Type B pancreatic cell (in vitro differentiated cells): ENCODE measurements at places on chromosomes 5 and 9.
A peak's percentile ranks its signal among the peaks of the same experiment; 100 is the strongest.

- H3K4me3 ChIP-seq = no peak overlapping the region
- H3K27me3 ChIP-seq = no peaks in the 10 kb centered on the region
- H3K36me3 ChIP-seq = no peaks in the 10 kb centered on the region
- no peak for DNase-seq
These were observed 121.9 kb upstream of the GHR start for GRCh38 chr5:42301349-42301748.

DNA sequence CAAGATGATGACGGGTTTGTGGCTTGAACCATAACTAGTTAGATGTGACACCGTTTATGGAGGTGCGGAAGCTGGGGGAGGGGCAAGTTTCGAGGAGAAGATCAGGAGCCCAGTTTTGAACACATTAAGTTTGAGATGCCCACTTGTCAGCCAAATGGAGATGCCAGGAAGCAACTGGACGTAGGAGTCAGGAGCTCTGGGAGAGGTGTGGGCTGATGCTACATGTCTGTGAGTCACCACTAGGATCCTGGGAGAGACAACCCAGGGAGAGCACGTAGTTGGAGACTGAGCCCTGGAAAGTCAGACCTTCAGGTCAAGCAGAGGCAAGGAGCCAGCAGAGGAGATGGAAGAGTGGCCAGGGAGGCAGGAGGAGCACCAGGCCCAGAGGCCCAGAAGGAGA lies 48.8 kb upstream of the SLC25A51 start:
- H3K36me3 ChIP-seq = peaks cover 29% of the 10 kb centered on the region
- H3K4me3 ChIP-seq = no peak overlapping the region
- peaks cover 6% of the 10 kb centered on the region for H3K4me1 ChIP-seq
- H3K27me3 ChIP-seq = no peaks in the 10 kb centered on the region

DNA sequence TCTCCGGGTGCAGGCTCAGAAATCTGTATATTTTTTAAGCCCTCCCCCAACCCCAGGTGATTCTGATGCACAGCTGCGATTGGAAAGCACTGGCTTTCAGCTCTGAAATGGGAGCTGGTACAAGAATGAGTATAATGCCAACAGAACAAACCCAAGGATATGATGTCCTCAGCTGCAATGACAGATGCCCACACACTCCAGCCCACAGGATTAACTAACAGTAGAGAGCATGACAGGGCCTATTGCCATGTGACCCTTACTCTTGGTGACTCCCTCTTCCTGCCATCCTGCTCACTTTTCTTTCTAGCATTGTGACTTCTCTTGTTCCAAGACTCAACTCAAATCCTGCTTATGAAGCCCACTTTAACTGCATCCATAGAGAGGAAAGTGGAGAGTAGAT lies 174.5 kb downstream of the FGF18 start:
- H3K27me3 ChIP-seq = peaks cover 9% of the 10 kb centered on the region
- H3K4me3 ChIP-seq = no peak overlapping the region
- H3K36me3 ChIP-seq = no peaks in the 10 kb centered on the region
- no peak for DNase-seq
- no peaks in the 10 kb centered on the region for H3K4me1 ChIP-seq
- H3K27ac ChIP-seq = no peak overlapping the region

- H3K36me3 ChIP-seq = peaks cover 12% of the 10 kb centered on the region
- no peak overlapping the region for H3K4me3 ChIP-seq
- no peaks in the 10 kb centered on the region for H3K4me1 ChIP-seq
- no peak for DNase-seq
- H3K27ac ChIP-seq = no peak overlapping the region
- H3K27me3 ChIP-seq = no peaks in the 10 kb centered on the region
These were observed 59.9 kb upstream of the CER1 start for GRCh38 chr9:14782286-14783051.

DNA sequence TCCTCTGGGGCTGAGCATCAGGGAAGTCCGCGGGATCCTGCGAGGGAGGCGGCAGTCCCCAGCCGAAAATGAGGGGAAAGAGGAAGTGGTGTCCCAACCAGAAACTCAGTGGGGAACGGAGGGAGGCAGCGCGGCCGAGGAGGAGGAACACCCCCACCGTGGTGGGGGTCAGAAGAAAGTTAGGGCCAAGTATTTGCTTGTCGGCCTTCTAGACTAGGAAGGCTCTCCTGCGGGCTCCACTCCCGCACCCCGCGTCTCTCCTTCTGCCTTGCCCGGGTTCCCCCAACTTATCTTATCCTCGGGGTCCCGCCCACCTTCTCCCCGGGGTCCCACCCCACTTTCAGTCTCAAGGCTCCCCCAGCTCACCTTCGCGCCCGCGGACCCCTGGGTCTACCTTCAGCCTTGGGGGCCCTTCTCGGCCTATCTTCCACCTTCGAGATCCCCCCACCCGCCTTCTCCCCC lies 557 bp upstream of the PHF2 start:
- H3K27me3 ChIP-seq = no peaks in the 10 kb centered on the region
- peaks cover 8% of the 10 kb centered on the region for H3K36me3 ChIP-seq
- H3K27ac ChIP-seq = peak overlapping the region; percentile 86
- DNase-seq = no peak

DNA sequence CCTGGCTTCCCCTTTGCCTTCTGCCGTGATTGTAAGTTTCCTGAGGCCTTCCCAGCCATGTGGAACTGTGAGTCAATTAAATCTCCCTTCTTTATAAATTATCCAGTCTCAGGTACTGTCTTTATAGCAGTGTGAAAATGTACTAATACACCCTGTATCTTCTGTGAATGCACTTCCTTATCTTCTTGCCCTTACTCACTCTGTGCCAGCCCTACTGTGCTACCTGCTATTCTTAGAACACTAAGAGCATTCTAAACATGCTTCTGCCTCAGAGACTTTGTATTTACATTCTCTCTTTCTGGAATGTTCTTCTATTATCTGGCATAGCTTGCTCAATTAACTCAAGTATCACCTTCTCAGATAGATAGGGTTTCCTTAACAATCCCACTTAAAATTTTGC lies 164.4 kb upstream of the EDIL3 start:
- H3K4me3 ChIP-seq = no peak overlapping the region
- DNase-seq = no peak
- no peaks in the 10 kb centered on the region for H3K36me3 ChIP-seq
- H3K27ac ChIP-seq = no peak overlapping the region

- no peak overlapping the region for H3K27ac ChIP-seq
- H3K4me3 ChIP-seq = no peak overlapping the region
- H3K27me3 ChIP-seq = no peaks in the 10 kb centered on the region
- no peaks in the 10 kb centered on the region for H3K4me1 ChIP-seq
These were observed 119.6 kb downstream of the PRDM9 start for GRCh38 chr5:23626961-23627360.

- no peaks in the 10 kb centered on the region for H3K4me1 ChIP-seq
- no peak overlapping the region for H3K4me3 ChIP-seq
- peaks cover 3% of the 10 kb centered on the region for H3K27me3 ChIP-seq
- H3K27ac ChIP-seq = no peak overlapping the region
These were observed 64.2 kb upstream of the CEP78 start for GRCh38 chr9:78171651-78172050.

- H3K4me1 ChIP-seq = no peaks in the 10 kb centered on the region
- no peaks in the 10 kb centered on the region for H3K27me3 ChIP-seq
- H3K27ac ChIP-seq = no peak overlapping the region
- H3K36me3 ChIP-seq = peaks cover 5% of the 10 kb centered on the region
- H3K4me3 ChIP-seq = no peak overlapping the region
These were observed 354.2 kb downstream of the ARL15 start for GRCh38 chr5:53956196-53956595.

GRCh38 chr9:137068539-137069507 lies 1.5 kb downstream of the SAPCD2 start:
- H3K27ac ChIP-seq = no peak overlapping the region
- peak overlapping the region; percentile 83 for H3K4me3 ChIP-seq
- peaks cover 6% of the 10 kb centered on the region for H3K27me3 ChIP-seq
- DNase-seq = no peak
- no peaks in the 10 kb centered on the region for H3K36me3 ChIP-seq
- peaks cover 12% of the 10 kb centered on the region for H3K4me1 ChIP-seq

DNA sequence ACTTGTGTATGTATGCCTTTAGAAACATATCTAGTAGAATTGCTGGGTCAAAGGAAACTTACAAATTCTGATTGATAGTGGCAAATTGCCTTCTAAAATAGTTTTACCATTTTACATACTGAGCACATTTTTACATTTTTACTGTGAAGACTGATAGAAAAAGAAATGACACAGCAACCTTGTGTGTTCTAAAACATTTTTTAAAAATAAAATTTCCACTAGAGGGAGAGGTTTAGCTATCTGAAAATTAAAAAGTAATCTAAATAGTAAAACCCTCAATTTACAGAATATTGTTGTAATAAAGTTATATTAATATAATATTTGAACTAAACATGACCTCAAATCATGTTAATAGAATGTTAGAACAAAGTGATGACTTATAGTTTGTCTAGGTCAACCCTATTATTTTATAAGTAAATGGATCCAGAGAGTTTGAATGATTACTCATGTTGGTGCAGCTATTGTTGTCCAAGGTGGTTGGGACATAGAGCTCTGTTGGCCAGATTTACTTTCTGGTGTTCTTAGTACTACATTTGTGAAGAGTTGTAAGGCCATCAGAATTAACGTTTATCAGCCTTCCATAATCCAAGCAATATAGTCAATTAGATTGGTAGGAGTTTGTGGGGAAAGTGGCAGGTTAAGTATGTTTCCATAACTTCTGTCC lies 17.2 kb downstream of the CENPP start:
- H3K4me1 ChIP-seq = no peaks in the 10 kb centered on the region
- H3K27ac ChIP-seq = no peak overlapping the region
- peaks cover 9% of the 10 kb centered on the region for H3K36me3 ChIP-seq
- H3K27me3 ChIP-seq = no peaks in the 10 kb centered on the region
- H3K4me3 ChIP-seq = no peak overlapping the region
- DNase-seq = no peak

- H3K36me3 ChIP-seq = no peaks in the 10 kb centered on the region
- H3K27ac ChIP-seq = no peak overlapping the region
- H3K4me1 ChIP-seq = no peaks in the 10 kb centered on the region
- no peaks in the 10 kb centered on the region for H3K27me3 ChIP-seq
These were observed 62.6 kb upstream of the C6 start for GRCh38 chr5:41275813-41276512.

DNA sequence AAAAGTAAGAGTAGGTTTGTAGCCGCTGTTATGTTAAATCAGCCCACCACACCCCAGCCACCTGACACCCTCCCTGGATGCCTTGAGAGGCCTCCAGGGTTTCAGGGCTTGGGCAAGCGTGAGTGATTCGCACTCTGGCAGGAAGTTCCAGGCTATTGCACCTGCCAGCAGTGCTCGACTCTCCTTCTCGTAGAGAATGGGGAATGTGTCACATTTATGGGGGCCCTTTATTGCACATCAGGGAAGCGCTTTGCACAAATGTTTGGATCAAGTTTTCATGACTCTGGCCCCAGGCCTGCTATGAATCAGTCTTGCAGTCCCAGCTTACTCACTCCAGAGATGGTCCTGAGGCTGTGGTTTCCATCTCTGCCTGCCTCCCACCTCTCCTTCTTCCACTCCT lies 66.1 kb upstream of the ADRA1B start:
- H3K27ac ChIP-seq = no peak overlapping the region
- no peaks in the 10 kb centered on the region for H3K36me3 ChIP-seq
- DNase-seq = no peak
- H3K4me1 ChIP-seq = no peaks in the 10 kb centered on the region

DNA sequence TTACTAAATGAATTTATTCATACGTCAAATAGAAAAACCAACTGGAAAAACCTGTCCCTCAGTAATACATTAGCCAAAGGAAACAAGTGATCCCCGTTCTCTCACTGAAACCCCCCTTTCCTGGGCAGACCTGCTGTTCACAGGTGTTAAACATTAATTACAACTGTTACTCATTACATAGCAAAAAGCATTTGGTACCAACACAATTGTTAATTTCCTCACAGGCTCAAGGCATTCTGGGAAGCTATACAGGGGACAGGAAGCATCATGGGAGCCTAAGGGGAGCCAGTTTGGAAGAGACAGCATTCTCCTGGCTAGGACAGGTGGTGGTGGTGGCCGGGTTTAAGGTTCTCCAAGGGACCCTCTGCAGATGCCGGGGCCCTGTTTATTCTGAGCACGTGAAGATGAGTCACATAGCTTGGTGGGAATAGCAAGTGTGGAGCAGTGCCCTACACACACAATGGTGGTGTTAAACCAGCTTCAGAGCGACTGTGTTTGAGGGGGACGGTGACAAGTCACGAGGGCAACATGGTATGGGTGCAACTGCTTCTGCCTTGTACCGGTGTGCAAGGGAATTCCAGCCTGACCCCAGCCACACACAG lies 62.6 kb upstream of the SLC25A51 start:
- DNase-seq = no peak
- H3K27ac ChIP-seq = peak overlapping the region; percentile 85
- peak overlapping the region; percentile 37 for H3K4me3 ChIP-seq
- peaks cover 4% of the 10 kb centered on the region for H3K36me3 ChIP-seq
- H3K4me1 ChIP-seq = peaks cover 32% of the 10 kb centered on the region
- H3K27me3 ChIP-seq = no peaks in the 10 kb centered on the region

GRCh38 chr9:126516561-126516935 lies 97.2 kb upstream of the LMX1B start:
- H3K4me3 ChIP-seq = peak overlapping the region; percentile 75
- peak overlapping the region; percentile 82 for H3K27ac ChIP-seq
- peaks cover 51% of the 10 kb centered on the region for H3K4me1 ChIP-seq
- peaks cover 77% of the 10 kb centered on the region for H3K27me3 ChIP-seq
- no peaks in the 10 kb centered on the region for H3K36me3 ChIP-seq

DNA sequence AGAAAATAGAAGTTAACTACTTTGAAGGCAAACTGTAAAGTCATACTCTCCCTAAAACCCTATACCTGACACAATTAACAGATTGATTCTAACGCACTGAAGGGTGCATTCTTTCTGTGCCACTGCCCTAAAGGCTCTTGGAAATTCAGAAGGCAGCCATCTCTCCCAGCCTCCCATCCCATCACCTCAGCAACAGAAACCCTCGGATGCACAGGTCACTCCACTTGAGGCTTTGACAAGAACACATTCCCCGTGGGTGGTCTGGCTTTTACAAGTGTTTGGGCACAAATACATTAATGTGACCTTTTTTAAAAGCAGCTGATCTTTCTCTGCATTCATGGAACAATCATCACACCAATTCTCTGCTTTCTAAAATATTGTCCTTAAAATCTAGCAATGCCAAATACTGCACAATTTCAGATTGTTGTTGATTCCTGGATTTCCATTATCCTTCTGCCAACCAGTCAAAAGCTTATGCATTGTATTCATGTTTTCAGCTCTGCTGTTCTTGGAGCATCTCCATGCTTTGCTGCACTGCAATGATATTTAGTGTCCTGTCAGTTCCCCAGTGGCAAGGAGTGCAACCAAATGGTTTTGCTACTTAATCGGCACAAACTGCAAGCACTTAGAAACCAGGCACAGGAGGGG lies 175.6 kb downstream of the TMEM161B start:
- no peak overlapping the region for H3K27ac ChIP-seq
- no peak overlapping the region for H3K4me3 ChIP-seq
- H3K27me3 ChIP-seq = no peaks in the 10 kb centered on the region

GRCh38 chr9:94445863-94446262 lies 109.0 kb upstream of the PCAT7 start:
- DNase-seq = no peak
- no peak overlapping the region for H3K27ac ChIP-seq
- H3K36me3 ChIP-seq = peaks cover 54% of the 10 kb centered on the region
- H3K27me3 ChIP-seq = no peaks in the 10 kb centered on the region
- H3K4me3 ChIP-seq = no peak overlapping the region

GRCh38 chr5:103667068-103667467 lies 104.5 kb upstream of the NUDT12 start:
- H3K27me3 ChIP-seq = no peaks in the 10 kb centered on the region
- no peak overlapping the region for H3K4me3 ChIP-seq
- no peak overlapping the region for H3K27ac ChIP-seq
- peaks cover 3% of the 10 kb centered on the region for H3K4me1 ChIP-seq
- H3K36me3 ChIP-seq = peaks cover 3% of the 10 kb centered on the region
- DNase-seq = no peak
